ENCODE measurements at places on chromosomes 16 and 17.

GRCh38 chr16:66923247-66923731 lies 2.0 kb downstream of the RRAD start:
- no peak for DNase-seq

DNA sequence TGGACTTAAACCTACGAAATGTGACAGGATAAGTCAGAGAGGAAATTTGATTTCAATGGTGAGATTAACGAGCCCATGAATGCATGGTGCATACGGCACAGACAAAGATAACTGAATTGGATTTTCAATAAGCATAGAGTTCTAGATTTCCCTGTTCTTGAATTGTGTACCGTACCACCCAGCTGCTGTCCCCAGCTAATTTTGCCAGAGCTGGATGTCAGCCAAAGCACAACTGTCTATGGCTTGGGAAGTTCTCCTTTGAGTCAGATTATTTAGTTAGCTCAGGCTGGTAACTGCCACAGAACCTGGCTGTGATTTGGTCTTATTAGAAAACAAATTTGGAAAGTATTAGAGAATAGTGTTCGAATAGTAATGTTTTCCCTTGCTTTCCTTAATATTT lies 143.1 kb downstream of the CDH13 start:
- DNase-seq = no peak

- no peak for DNase-seq
Observed at GRCh38 chr17:9389111-9389527, 186.5 kb downstream of the STX8 start.

- no peak for DNase-seq
Observed at GRCh38 chr17:49633250-49633649, 44.6 kb downstream of the SPOP start.

DNA sequence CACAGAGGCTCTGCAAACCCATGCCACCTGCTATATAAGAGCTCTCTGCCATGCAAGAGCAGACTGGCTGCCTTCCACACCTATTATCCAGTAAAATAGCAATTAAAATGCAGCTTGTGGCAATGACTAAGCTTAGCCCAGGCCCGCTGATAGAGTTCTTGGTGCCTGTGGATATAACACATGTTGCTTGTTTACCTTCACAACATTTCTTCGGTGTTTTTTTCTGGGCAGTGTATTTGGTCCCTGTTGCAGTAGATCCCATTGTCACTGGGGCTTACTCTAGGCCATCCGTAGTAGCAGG lies 63.5 kb downstream of the SPECC1 start:
- no peak for DNase-seq

DNA sequence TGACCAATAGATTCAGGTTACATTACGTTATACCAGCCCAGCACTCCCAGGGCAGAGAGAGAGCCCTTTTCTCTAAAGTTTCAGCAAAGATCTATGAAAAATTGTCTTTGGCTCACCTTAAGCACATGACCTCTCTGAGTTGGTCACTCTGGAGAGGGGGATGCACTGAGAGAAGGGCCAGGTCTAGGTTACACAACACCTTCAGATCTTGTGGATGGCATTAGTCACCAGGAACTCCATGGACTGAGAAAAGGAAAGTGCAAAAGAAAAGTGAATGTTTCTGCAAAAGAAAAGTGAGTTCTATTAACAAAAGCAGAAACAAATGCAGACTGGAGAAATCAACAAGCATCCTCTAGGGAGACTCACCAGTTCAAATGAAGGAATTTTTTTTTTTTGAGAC lies 253.3 kb upstream of the SALL1 start:
- DNase-seq = no peak

DNA sequence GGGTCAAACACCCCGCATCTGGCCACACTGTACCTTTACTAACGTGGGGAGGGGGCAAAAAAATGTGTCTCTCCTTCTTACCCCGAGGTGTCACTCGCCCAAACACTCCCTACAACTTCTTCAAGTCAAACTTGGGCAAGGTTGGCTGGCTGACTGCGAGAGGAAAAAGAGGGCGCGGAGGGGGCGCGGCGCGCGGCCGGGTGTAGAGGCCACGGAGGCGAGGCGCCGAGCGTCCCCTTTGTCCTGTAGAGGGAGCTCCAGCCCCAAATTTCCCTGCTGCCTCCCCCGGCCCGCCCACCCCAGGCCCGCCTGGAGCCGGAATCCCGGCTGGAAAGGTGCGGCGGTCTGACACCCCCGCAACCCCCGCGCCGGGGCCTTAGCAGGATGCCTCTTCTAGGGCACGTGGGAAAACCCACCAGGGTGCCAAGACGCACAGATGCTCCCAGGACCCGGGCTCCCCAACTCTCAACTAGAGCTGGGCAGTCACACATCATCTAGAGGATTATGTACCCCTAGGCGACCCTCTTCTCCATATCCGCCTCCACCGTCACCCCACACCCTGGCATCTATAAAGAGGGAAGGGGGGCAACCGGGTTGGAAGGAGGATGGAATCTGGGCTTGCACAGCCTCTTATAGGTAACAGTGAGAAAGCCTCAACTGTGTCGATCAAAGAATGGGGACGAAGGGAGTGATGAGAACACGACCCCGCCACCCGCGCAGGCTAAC lies 4.2 kb downstream of the IRX3 start:
- DNase-seq = no peak

GRCh38 chr16:71260995-71261394 lies 28.2 kb downstream of the CMTR2 start:
- no peak for DNase-seq

GRCh38 chr17:7042501-7043181 lies 1.3 kb downstream of the SLC16A11 start:
- peak; percentile 28 for DNase-seq

- DNase-seq = no peak
Observed at GRCh38 chr17:7476494-7476893, 2.9 kb downstream of the ZBTB4 start.

DNA sequence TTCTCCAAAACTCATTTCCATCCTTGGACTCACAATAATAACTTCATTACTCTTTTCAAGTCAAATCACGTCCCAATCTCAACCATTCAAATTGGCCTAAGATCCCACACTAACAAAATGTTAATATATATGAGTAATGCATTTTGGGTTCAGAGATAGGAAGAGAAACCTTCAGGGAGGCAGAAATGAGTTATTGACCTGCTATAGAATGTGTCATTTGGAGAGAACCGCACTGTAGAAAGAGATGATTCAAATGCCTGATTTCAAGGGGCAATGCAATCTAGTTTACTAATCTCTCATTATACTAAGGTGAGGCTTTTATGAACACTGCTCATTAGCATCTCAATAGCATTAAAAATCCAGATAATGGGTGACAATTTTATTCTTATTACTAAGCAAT lies 1595.0 kb upstream of the GOT2 start:
- no peak for DNase-seq

All from T follicular helper cell (primary cell).